SW 1271 (cell line): ENCODE measurements at places on chromosomes 16 and 17.

DNA sequence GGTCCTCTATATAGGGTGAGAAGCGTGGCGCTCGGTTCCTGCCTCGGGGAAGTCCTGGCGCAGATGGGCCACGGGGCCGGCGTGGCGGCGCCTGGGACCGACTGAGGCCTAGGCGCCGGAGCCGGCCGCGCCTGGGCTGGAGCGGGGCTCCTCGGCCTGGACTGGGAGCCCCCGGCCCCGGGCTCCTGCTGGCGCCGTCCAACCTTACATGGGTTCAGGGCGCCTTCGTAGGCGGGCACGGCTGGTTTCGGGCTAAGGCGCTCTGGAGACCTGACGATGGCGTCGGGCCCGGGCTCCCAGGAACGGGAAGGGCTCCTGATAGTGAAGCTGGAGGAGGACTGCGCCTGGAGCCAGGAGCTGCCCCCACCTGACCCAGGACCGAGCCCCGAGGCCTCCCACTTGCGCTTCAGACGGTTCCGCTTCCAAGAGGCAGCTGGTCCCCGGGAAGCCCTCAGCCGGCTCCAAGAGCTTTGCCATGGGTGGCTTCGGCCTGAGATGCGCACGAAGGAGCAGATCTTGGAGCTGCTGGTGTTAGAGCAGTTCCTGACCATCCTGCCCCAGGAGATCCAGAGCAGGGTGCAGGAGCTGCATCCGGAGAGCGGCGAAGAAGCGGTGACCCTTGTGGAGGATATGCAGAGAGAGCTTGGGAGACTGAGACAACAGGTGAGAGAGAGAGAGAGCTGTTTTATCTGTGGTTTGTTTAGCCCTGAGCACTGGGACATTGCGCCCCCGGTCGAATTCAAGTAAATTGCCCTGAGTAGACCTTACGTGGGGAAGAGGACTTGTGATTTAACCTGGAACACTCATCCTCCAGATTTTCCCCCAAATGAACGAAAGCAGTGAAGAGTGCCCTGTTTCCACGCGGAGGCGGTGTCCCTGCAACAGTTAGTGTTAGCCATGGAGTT, 504 bp downstream of the ZNF263 start:
- no peak for DNase-seq

DNA sequence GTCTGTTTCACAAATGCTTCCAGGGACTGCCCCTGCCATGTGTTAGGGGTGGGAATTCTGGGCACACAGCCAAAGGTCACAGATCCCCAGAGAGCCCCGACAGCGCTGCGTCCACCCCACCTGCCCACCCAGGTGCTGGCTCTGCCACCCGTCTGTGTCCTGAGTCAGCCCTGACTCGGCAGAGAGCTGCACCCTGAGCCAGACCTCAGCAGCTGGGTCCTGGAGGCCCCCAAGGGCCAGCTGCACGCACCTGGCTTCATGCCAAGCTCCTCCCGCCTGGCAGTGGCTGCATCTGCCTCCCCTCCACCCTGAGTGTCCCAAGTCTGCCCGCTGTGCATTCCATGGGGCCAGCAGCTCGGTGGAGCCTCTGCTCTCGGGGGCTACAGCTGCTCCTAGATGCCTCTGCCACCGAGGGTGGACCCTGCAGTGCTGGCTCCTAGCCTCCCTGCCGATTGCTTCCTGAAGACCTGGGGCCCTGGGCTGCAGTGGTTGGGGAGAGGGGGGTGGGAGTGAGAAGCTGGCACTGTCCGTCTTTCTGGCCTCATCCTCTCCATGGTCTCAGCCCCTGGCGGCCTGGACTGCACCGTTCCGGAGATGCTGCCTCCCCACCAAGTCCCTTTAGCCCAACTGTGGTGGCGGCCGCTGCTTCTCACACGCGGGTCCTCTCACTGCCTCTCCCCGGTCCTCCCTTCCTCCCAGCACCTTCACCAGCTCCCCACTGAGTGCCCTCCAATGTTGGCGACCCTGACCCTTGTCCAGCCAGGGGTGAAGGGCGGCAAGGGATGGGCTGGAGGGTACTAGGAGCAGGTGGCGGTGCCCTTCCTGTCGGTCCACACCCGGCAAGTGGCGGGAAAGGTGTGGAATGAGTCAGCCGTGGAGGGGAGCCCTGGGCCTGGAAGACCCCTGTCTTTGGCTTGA, 3.0 kb downstream of the SECTM1 start:
- no peak for DNase-seq

GRCh38 chr16:24930440-24930839, 84.7 kb downstream of the SLC5A11 start:
- DNase-seq, result no peak

DNA sequence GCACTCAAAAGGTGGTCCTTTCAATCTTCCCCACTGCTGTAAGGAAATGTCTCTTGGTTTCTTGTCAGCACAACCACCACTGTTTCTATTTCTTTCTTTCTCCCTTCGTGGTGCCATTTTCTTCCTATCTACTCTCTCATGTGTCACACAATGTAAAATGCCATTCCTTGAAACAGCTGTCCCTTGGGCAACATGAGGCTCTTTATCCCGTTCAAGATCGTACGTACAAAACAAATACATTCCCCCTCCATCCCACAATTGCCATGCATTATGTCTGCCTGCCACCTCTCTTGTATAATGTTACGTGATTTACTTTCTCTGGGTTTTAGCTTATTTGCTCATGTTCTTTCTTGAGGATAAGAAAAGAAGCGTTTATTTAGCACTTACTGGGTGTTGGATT, 410.6 kb downstream of the HS3ST4 start:
- DNase-seq, result no peak

- DNase-seq, result no peak
These were observed 83.8 kb downstream of the KATNIP start for GRCh38 chr16:27633721-27634120.

GRCh38 chr17:17724307-17725010, 43.2 kb downstream of the RAI1 start:
- DNase-seq, result no peak

DNA sequence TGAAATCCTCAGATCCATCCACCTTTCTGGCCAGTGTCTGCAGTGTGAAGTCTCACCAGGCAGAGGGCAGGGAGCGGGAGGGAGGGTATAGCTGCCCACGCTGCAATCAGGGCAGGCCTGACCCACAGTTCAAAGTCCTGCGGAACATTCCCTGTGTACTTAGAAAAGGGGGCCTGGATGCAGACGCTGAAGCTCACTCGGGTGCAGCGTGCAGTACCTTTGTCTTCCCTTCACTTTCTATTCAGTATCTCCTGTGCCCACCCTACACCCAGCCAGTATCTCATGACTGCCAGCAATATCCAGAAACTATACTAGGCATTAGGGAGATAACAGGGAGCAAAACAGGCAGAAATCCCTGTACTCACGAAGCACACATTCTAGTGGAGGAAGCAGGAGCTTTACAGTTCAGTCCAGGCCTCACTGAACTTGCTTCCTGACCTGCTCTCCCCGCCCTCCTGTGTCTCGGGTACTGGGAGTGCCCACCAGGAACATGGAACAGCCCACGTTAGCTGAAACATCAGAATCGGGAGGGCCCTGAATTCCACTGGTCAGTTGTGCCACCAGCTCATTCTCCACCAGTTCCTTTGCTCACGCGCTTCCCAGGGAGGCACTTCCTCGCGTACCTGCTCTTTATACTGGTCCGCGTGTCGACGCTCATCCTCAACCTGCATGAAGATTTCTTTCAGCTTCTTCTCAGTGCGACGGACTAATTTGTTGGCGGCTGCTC, 42.2 kb downstream of the NDEL1 start:
- DNase-seq, result no peak

GRCh38 chr16:57592591-57593003, 35.8 kb upstream of the ADGRG1 start:
- no peak for DNase-seq

DNA sequence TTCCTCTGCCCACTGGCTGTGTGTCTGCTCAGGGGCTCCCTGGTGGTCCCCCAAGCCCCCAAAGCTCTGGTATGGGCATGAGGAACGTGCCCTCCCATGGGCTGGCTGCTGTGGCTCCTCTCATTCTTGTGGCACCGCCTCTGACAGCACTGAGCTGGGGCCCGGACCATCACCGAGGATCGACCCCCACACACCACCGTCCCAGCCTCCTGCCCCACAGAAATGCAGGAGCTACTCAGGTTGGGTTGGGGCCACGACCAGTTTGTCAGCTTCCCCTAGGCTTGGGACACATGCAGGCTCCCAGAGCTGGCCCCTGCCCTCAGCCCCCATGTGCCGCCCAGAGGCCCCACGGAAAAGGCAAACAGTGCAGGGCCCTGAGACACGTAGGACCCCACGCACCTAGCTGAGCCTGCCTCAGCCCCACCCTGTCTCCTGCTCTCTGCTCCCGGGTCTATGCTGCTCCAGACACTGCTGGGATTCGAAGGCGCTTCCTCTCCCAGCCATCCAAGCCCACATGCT, 3.3 kb upstream of the CASKIN1 start:
- DNase-seq, result no peak
